AG09309 (cell line): ENCODE measurements at places on chromosomes 7 and 10.

- DNase-seq: no peak
These were observed 350.1 kb downstream of the PRPF18 start for GRCh38 chr10:13936826-13937225.

- DNase-seq: no peak
These were observed 165.5 kb downstream of the MAGI2 start for GRCh38 chr7:79287981-79288380.

GRCh38 chr10:6987536-6987945 is 407.5 kb upstream of the PRKCQ start:
- DNase-seq: no peak

DNA sequence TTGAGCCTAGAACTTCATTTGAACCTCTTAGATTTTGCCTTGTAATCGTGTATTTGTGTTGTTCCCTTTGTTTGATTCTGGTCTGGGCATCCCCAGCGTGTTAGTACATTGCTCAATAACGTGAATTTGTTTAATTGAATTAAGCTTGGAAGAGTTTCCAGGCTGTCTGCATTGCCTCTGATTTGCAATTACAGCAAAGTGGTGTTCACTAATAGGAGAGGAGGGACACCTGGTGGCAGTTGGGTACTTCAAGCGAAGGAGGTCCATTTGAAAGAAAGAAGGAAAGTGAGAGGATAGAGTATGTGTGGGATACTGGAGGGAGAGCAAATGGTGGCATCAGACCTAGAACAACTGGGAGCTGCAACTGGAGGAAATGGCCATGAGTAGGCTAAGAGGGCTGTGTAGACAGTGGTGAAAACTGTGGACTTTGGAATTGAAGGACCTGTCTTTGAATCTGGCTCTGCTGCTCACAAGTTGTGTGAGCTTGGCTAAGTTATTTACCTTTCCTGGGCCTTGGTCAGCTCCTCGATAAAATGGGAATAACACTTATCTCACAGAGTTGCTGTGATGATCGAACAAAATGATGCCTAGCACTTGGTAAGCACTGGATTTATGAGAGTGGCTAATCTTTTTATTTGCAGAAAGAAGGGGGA is 15.1 kb downstream of the LSMEM1 start:
- peak; percentile 24 for DNase-seq

DNA sequence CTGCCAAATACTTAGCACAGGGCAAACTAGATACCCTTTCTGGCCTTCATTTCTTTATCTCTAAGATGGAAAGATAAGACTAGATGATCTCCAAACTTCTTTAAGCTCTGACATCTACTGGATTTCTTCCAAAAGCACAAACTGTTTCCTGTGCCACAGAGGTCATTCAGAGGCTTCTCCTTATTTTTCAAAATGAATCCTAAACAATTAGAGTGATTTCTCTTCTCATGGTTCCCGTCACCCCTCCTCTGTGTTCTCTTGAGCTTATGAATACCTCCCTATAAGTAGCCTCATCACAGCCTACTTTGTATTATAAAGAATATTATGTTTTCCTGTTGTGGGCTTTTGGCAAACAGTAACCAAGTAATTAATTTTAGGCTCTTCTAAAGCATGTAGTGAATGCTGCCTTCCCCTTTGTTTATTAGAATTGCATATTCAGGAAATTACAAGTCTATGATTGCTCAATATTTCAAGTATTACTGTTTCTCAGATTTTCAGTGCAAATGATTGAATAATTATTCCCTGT is 179.5 kb downstream of the REEP3 start:
- DNase-seq: no peak

DNA sequence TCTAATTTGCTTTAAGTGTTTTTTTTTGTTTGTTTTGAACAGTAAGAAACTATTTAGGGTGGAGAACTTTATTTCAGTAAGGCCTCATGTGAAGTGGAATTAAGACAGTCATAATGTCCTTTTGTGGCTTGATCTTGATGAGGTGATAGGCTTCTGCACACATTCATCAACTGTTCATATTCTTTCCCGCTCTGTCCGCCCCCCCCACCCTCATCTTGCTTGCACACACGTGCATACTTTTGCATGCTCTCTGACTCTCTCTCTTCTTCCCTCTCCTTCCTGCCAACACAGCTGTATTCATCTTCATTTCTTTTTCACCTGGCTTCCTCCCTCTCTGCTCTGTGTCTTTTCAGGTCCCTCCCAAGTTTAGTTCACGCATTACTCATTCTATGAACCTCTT is 429.6 kb downstream of the AUTS2 start:
- no peak for DNase-seq

DNA sequence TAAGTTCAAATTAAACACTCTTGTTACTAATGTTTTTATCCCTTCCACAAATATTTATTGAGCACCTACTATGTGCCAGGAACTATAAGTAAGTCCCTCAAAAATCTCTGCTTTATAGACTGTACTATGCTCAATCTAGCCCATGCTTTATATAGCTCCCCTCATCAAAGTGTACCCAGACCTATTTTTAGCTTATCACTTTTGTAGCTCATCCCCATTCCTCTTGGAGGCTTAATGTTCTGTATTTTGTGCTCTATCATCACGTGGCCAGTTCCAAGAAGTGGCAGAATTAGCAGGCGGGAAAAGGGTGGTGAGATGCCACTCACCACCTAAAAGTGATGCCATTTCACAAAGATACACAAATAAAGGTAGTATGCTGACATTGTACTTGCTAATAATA is 138.1 kb upstream of the BET1 start:
- no peak for DNase-seq

DNA sequence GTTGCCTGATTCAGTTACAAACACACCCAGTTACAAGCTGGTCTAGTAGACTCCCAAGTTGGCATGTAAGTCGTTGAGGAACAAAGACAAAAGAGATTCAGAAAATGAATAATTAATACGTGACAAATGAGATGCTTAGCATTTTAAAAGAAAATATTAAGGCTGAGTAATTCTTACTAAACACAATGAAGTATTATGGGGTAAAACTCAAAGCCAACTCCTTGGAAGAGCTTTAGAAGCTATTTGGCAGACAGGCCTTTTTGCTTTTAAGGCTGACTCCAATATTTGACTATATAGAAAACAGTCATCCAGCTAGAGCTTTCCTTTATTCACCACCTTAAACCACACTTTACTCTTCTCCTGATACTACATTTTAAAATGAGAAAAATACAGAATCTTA is 5.4 kb downstream of the TRDMT1 start:
- DNase-seq: no peak
